ENCODE measurements at places on chromosomes 2 and 18.

DNA sequence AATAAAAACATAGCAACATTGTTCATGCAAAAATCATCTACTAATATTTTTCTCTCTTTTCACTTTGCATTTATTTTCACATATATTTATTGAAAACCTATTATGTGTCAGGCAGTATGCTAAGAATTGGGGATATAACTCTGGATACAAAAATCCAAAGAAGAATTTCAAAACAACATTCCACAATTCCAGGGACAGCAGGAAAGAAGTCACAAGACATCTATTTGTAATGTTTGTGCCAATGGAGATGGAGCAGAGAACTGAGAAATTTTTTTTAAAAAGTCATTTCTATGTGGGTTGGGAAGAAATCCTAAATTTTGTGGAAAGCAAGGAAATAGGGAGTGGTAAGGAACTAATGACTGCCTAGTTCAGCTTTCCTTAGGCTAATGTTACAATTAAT, 128.6 kb upstream of the TLK1 start:
- peaks cover 4% of the 10 kb centered on the region for H3K4me1 ChIP-seq
- DNase-seq: no peak
- H3K4me3 ChIP-seq: no peak overlapping the region
- no peaks in the 10 kb centered on the region for H3K27me3 ChIP-seq
- no peak overlapping the region for H3K27ac ChIP-seq

- no peak for DNase-seq
- H3K4me3 ChIP-seq: no peak overlapping the region
- H3K4me1 ChIP-seq: no peaks in the 10 kb centered on the region
- H3K27me3 ChIP-seq: no peaks in the 10 kb centered on the region
- no peaks in the 10 kb centered on the region for H3K36me3 ChIP-seq
Measured at GRCh38 chr2:117553448-117553847, 261.0 kb upstream of the DDX18 start.

- H3K4me3 ChIP-seq: peak overlapping the region; percentile 88
- peaks cover 3% of the 10 kb centered on the region for H3K36me3 ChIP-seq
- peak overlapping the region; percentile 91 for H3K27ac ChIP-seq
- H3K27me3 ChIP-seq: no peaks in the 10 kb centered on the region
Measured at GRCh38 chr2:111121028-111121827, 514 bp downstream of the BCL2L11 start.

- H3K27me3 ChIP-seq: no peaks in the 10 kb centered on the region
- H3K4me1 ChIP-seq: peaks cover 58% of the 10 kb centered on the region
- H3K4me3 ChIP-seq: peak overlapping the region; percentile 84
- no peak for DNase-seq
- H3K27ac ChIP-seq: peak overlapping the region; percentile 98
- H3K36me3 ChIP-seq: no peaks in the 10 kb centered on the region
Measured at GRCh38 chr2:63842149-63843061, 709 bp downstream of the UGP2 start.

GRCh38 chr2:129492548-129492947, 486.9 kb upstream of the RAB6C start:
- no peaks in the 10 kb centered on the region for H3K4me1 ChIP-seq
- no peak overlapping the region for H3K4me3 ChIP-seq
- H3K27me3 ChIP-seq: no peaks in the 10 kb centered on the region
- no peak overlapping the region for H3K27ac ChIP-seq
- no peaks in the 10 kb centered on the region for H3K36me3 ChIP-seq
- no peak for DNase-seq

DNA sequence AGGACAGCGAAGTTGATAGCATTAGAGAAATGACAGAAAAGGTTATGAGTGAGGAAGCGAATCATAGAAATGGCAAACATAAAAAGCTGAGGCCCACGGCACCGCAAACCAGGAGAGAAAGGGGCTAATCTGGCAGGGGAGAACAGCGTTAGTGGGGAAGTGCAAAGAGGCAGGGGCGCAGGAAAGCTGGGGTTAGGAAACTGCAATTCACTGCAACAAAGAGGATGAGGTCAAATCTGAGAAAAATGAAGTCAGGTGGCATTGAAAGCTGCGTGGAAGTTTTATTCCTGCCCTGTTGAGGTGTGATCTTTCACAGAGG, 653 bp upstream of the ABI2 start:
- H3K4me3 ChIP-seq: peak overlapping the region; percentile 65
- no peaks in the 10 kb centered on the region for H3K27me3 ChIP-seq

All from esophagus squamous epithelium (tissue), 5 donors.